ENCODE measurements at places on chromosomes 16 and 17.
A peak's percentile ranks its signal among the peaks of the same experiment; 100 is the strongest.

- DNase-seq: no peak
These were observed 10.3 kb downstream of the UTP18 start for GRCh38 chr17:51270636-51271035.

GRCh38 chr17:70825321-70826125 lies 656.2 kb downstream of the KCNJ2 start:
- no peak for DNase-seq

DNA sequence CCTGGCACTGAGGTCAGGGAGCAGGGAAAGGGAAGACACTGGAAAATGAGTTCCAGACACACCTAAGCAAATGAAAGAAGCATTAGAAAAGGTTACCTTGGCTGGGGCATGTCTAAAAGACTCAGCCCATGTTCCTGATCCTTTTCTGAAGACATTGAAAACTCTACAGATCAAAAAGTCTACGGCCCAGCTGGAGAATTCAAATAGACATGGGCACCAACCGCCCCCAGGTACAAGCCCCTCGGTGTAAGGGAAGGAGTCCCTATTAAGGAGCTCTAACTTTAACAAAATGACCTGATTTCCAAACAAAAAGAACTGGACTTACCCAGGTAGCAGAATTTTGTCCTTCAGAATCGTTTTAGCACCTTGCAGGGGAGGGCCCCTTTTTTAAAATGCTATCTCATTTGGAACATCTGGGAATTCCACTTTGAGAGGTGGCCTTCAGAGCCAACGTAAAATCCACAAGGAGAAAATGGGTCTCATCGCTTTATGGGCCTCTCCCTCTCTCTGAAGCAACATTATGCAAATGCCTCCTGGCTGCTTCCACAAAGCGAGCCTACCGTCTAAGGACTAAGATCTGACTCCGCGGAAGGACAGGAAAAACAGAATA lies 43.6 kb upstream of the RBFOX3 start:
- DNase-seq: no peak

GRCh38 chr17:957856-958421 lies 21.6 kb downstream of the NXN start:
- DNase-seq: no peak

- no peak for DNase-seq
These were observed 41.7 kb upstream of the IL34 start for GRCh38 chr16:70604407-70605282.

DNA sequence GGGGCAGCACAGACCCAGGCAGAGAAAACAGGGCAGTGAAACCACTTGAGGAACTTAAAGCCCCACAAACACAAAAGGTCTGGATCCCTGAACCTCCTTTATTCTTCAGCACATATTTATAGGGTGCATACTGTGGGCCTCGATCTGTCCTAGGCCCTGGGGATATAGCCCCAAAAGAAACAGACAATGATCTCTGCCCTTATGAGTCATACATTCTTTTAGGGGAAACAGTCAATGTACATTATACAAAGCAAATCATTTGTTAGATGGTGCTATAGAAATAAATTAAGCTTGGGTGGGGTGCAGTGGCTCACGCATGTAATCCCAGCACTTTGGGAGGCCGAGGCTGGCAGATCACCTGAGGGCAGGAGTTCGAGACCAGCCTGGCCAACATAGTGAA lies 10.0 kb upstream of the HES7 start:
- no peak for DNase-seq

DNA sequence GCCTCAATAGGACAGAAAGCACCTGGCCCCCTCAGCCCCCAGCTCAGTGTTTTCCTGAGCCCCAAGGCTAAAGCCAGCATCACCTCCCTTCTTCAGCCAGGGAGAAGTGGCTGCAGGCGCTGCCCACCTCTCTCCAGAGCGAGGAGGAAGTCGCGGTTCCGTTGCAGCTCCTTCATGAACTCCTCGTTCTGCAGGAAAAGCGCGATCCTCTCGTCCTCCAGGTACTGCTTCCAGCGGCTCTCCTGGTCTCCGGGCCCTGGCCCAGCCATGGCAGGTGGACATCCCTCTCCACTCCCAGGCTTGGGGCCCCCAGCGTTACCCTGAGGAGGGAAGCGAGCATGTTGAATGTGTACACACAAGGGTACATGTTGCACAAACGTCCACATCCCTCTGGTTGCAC lies 22.7 kb upstream of the MRPS23 start:
- no peak for DNase-seq

GRCh38 chr17:7384489-7385081 lies 3.7 kb downstream of the TNK1 start:
- no peak for DNase-seq

GRCh38 chr17:76772842-76773525 lies 35.1 kb downstream of the MFSD11 start:
- peak; percentile 57 for DNase-seq

GRCh38 chr16:48001324-48001895 lies 154.4 kb downstream of the ABCC12 start:
- DNase-seq: no peak

DNA sequence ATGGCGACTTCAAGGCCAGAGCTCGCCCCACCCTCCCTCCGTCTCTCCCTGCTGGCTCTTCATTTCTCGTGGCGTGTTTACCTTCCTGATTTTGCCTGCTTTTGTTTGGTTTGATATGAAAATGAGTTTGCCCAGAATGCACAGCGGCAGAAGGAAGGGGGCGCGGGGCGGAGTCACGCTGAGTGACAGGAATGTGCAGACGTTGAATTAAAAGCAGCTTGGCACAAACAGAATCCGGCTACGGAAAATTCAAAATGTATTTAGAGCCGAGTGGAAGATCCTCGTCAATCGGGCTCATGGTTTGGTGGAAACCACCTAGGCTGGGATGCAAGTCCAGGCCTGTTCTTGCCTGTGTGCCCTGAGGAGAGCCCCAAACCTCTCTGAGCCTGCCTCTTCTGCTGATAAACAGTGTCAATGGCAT lies 102.7 kb downstream of the SDK2 start:
- DNase-seq: no peak

DNA sequence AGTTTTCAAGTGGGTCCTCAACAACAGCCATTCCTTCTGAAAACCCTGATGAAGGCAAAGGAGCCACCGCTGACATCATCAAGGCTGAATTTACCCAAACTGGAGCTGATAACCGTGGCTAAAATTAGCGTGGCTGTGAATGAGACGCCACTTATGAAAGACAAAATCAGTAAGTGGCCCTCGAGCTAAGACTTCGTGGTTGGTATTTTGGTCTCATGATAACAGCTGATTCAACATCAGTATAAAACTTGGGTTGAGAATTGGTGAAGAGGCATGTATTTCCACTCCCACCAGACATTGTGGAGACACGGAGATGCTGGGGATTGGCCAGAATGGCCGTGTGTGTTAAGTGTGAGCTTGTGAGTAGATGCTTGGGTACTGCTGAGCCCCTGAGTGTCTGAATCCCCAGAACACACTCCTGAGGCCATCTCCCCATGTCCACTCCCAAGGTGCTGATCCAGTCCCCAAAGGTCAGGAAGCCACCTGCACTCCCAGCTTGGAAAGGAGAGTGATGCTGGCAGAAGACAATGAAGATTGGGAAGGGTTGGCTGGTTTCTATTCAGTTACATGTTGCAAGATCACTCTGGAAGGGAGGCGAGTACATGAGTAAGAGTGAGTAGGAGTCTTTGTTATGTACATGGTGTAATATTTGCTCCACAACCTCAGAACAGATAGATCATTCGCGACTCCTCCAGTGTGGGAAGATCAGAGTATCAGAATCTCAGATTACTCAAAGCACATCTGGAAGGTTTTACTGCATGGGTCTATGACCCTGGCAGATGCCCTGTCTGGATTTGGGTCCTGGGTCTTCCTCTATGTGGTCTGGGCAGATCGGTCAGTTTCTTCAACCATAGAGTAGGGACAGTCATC lies 207.7 kb downstream of the HS3ST3A1 start:
- DNase-seq: no peak

- DNase-seq: no peak
These were observed 19.1 kb downstream of the CUEDC1 start for GRCh38 chr17:57935833-57936807.
